ENCODE measurements at places on chromosomes 11 and 22.

- no peak for DNase-seq
Measured at GRCh38 chr11:39651857-39652461, 1807.5 kb downstream of the LRRC4C start.

GRCh38 chr11:74018331-74019005 is 9.6 kb upstream of the UCP3 start:
- no peak for DNase-seq

- DNase-seq = no peak
Measured at GRCh38 chr22:44723801-44724200, 21.8 kb downstream of the PRR5 start.

DNA sequence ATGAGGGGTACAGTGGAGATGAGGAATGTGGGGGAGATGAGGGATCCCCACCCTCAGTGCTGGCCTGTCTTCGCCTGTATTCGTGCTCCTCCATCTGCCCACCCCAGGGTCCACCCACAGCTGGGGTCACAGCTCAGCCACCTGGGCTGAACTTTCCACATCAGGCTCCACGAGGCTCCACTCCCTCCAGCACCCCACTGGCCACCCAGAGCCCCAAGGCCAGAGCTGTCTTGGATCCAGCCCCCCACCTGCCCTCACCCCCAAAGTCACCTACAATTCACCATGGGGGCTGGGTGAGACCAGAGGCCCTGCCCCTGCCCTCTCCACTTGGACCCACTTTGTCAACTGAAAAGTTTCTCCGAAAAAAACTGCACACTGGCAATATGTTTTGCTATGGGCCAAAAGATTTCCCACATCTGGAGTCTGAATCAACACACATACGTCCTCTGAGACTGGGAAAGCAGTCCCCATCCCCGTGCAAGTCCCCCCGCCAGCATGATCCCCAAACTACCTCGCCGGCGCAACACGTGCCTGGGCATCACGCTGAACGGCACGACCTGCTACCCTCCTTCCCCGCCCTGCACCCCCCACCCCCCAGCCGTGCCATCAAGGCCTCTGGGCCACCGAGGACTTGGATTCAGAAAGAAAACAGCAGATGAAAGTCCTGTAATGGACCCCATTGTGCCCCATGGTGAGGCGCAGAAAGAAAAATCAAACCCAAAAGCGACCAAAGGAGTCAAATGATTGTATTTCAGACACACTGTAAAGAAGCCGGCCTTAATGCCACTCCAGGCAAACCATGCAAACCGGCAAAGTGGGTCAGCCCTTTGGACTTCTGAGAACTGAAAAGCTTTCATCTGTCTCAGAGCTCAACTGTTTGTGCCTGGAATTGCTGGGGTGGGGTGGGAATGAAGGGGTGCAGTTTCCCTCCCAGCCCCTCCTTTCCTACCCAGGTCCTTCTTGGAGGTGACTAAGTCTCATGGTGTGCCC is 16.5 kb upstream of the GAL start:
- DNase-seq = no peak

DNA sequence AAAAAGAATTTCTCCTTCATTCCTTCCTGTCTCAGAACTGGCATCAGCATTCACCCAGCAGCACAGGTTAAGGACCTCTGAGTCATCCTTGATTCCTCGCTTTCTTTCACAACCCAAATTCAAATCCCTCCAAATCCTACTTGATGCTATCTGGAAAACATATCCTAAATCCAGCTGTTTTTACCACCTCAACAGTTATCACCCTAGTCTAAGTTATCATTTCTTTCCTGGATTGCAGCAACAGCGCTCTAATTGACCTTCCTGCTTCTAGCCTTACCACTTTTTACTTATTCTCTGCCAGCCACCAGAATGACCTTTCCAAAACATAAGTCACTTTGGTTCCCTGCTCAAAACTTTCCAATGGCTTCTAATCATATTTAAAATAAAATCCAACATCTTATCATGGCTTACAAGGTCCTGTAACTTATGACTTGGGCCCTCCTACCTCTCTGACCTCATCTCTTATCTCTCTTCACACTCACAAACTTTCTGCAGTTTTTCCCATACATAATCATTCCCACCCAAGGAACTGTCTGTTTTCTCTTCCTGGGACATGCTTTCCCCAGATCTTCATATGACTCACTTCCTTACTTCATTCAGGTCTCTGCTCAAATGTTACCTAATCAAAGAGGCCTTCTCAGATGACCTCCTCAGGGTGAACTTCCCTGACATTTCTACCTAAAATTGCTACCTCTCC is 119.4 kb downstream of the TTC28 start:
- no peak for DNase-seq

DNA sequence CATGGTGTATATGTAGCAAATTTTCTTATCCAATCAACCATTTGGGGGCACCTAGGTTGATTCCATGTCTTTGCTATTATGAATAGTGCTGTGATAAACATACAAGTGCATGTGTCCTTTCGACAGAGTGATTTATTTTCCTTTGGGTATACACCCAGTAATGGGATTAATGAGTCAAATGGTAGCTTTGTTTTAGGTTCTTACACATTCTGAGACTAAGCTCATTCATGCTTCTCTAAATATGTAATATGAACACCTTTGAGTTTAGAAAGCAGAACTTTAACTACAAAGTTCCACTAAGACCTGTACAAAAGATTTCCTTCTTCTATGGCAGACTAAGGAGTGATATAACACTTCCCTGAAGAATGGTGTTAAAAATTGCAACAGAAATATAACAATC is 627.0 kb downstream of the KCNA4 start:
- no peak for DNase-seq

DNA sequence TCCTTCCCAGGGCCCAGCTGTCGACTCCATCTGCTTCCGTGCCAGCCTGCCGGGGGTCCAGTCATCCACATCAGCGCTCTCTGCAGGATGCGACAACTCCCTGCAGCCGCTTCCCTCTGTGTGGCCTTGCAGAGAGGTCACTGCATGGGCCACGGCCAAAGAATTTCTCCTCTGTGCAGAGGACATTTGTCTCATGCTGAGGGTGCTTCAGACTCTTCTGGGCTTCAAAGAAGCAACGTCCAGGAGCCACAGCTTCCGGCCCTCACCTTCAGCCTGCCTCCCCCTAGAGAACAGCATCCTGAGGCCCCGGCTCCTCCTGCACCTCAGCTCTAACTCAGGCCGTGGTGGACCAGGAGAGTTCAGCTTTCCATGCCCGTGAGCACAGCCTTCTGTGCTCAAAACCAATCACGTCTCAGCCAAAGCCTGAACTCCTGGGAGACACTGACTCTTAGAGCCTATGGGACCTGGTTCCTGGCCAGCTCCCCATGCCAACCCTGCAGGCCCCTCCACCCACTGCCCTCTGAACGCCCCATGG is 258.9 kb downstream of the BRD1 start:
- no peak for DNase-seq

DNA sequence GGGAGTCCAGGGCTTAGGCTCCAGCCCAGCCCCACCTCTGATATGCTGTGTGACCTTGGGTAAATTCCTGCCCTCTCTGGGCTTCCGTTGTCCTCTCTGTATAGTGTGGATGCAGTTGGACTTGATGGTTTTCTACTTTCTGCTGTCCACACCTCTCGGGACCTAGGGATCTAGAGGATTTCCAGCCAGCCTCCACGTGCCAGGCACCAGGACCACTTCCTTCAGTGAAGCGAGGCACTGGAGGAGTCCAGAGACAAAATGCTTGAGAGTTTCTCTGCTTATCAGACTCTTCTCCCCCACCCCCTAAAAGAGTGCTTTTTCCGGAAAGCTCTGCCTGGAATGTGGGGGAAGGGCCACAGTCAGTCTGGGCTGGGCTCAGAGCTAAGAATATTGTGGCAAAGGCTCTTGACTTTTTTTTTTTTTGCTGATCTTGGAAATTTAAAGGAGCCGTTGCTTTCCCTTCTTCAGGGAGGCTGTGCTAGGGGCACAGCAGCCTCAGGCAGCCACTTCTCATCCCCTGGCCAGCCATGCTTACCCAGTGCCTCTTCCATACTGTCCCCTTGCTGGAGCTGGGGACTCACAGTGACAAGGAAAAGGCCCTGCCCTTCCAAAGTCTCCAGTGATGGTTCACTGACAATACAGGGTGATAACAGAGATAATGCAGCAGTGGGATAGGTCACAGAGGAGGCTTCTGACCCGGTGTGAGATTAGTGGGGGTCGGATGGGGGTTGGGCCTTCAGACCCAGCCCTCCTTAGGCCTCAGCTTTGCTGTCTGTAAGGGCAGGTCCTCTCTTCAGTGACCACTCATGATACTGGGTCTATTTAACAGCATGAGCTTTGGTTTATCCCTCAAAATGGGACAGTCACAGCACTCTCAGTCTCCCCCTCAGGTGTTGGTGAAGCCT is 2.9 kb upstream of the SERPINH1 start:
- DNase-seq = no peak

DNA sequence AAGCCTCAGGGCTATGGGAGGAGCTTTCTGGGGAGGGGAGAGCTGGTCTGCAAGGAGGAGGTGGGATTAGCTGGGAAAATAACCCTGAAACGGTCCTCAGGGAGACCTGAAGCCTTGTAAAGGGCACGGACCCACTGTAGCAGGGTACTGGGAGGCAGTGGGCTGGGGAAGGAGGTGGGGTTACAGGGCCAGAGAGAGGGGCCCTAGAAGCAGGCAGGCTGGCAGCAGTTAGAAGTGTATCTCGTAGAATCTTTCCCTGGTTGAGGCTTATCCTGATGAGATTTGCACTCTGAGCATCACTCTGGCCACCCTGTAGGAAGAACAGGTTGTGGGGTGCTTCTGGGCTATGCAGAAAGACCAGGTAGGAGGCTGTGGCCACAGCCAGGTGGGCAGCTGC is 29.6 kb downstream of the FBLN1 start:
- no peak for DNase-seq

GRCh38 chr22:37639771-37640590 is 512 bp downstream of the SH3BP1 start:
- no peak for DNase-seq

DNA sequence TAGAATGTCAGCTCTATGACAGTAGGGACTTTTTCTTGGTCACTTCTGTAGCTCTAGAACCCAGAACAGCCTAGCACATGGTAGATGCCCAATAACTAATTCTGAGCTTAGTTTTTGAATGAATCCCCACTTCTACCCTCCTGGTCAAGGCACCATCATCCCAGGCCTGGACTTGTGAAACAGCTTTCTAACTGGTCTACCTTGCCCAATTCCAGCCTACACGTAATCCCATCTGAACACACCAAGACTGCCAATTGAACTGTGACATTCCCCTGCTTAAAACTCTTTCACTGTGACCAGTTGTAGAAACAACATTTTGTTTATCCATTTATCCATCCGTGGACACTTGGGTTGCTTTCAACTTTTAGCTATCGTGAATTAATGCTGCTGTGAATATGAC is 6.1 kb upstream of the FOLR3 start:
- no peak for DNase-seq

DNA sequence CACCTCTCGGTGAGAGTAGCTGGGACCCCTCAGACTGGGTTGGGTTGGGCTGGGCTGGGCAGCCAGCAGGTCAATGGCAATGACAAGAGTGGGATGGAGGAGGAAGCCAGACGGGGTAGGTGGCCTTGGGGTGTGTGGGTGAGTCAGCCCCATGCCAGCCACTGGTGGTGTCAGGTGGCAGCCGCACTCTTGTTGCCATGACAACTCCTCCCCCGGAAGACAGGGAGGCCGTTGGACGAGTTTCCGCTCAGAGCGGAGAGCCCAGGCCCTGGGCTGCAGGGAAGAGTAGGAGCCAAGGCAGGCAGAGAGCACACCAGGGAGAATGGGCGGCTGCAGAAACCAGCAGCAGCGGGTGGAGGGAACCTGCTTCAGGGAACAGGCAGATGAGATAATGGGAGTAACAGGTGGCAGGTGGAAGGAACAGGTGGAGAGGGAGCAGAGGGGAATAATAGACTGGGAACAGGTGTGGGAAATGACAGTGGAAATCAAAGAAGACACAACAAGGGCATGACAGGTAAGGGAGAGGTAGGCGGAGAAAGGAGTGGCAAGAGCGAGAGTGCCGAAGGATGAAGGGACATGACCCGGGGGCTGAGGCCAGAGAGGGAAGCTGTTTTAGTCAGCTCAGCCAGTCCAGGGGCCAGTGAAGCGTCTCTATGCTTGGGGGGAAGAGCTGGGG is 8.7 kb downstream of the SPTBN2 start:
- DNase-seq = no peak

- DNase-seq = no peak
Measured at GRCh38 chr11:69444381-69445130, 36.9 kb upstream of the LINC01488 start.

DNA sequence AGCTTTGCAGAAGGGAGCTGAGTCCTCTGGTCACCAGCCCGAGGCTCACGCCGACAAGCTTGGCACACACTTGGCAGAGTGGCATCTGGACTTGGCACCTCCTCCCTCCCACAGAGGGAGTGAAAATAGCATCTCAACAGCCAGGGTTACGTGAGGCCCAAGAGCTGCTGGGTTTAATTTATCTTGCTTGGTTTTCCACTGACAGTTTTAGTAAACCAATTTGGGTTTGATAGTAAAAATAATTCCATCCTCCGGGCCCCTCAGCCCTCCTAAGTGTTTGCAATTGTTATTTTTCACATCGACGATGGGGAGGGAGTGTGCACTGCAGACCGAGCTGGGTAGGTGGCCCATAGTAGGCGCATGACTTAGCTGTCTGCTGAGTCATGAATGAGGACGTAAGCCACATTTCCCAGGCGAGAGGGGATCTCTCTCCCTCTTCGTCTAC is 107.6 kb upstream of the ASPHD2 start:
- no peak for DNase-seq

- no peak for DNase-seq
Measured at GRCh38 chr11:79400717-79401330, 40.0 kb downstream of the TENM4 start.

GRCh38 chr11:131206671-131207070 is 163.7 kb upstream of the NTM start:
- DNase-seq = no peak

DNA sequence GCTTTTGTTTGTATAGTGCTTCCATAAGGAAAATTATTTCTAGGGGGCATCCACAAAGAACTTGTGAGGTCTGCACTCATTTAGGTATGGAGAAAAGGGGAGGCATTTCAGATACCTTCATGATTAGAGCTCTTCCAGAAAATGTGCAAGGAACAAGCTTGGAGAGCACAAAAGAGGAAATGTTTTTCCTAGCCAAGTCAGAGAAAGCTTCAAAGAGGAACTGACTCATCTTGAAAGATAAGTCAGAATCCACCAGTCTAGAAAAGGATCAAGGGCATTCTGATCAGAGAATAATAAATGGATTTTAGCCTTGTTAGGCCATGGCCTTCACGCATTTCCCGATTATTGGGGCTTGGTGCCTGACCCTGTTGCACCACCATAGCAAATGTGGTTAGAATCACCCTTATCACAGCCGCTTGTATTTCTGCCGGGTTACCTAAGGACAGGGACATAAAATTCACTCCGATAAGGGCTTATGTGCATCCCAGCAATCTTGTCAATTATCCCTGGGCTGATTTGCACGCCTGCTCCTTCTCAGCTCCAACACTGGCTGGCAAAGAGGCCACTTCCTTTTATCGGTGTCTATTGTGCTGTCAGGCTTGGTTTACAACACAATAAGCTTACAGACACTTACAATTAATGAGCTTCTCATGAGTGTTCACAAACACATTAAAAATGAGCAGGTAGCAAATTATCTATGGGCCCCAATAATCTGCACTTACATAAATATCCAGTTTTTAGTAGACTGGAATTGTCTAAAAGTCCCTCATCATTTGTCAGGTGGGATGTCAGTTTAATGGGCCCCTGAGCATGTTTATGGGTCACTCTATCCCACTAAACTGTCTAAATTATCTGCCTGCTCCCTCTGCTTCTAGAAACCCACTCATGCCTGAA is 613.5 kb downstream of the SOX6 start:
- no peak for DNase-seq

GRCh38 chr22:42939451-42939881 is 75.5 kb downstream of the PACSIN2 start:
- DNase-seq = no peak

Data from stimulated activated CD8-positive, alpha-beta memory T cell treated with anti-CD3 and anti-CD28 coated beads, Interleukin-12 subunit alpha, Interleukin-12 subunit beta, amount 100 ng/mL, for 4 hours (primary cell).